ENCODE measurements at places on chromosomes 7 and 10. TPM values are rescaled to one million over a fixed set of nuclear protein-coding genes. Genes with fewer than 3 reads are reported as not detected.

- no peak for DNase-seq
These were observed 31.7 kb upstream of the FIGNL1 start for GRCh38 chr7:50481867-50482266.

DNA sequence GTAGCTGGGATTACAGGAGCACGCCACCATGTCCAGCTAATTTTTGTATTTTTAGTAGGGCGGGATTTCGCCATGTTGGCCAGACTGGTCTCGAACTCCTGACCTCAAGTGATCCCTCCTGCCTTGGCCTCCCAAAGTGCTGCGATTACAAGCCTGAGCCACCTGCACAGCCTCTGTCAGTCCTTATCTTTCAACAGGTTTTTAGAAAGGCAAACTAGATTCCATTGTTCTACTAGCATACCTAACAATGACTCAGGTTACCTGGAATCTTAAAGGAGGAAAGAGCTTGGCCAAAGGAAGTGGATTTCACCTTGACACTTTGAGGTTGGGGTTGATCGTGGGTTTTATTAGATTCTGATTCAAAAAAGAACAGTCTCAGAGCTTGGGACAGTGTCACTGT lies 3.2 kb downstream of the ABCC2 start:
- DNase-seq, result no peak

- DNase-seq, result no peak
These were observed 12.1 kb upstream of the PLAU start for GRCh38 chr10:73898730-73899410.

DNA sequence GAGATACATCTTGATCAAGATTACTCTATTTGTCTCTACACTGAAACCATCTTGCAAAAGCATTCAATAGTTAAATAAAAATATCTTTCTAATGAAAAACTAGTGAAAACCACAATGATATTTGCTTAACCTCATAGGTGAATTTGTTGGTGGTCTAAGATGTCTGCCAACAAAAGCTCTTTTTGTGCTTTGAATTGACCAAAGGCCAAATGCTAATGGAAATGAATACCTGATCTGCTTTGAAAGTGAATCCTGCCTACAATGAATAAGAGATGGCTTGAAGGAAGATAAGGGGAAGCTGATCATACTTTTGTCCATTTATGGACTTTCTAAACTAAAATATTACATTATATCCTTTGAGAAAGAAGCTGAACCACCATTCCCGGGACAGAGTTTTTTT lies 228.9 kb upstream of the ETV1 start:
- no peak for DNase-seq

DNA sequence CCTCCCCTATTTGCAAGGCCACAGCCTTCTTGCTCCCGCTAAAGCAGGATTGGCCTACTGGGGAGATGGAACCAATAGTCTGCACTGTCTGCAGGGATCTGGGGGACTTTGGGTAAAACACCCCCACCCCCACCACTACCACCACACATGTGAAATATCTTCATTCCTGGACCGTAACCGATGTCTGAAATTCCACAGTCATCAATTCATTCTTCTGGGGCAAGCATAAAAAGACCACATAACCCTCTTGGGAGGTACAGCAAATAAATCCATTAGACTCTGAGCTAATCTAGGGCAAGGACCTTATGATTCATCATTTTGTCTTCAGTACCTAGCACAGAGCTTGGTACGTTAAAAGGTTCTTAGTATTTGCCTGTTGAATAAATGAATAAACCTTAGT lies 307.8 kb downstream of the GPAM start:
- no peak for DNase-seq

GRCh38 chr7:114997487-114998404 lies 75.9 kb downstream of the MDFIC start:
- DNase-seq, result no peak

- no peak for DNase-seq
These were observed 22.2 kb upstream of the NRBF2 start for GRCh38 chr10:63110940-63111339.

DNA sequence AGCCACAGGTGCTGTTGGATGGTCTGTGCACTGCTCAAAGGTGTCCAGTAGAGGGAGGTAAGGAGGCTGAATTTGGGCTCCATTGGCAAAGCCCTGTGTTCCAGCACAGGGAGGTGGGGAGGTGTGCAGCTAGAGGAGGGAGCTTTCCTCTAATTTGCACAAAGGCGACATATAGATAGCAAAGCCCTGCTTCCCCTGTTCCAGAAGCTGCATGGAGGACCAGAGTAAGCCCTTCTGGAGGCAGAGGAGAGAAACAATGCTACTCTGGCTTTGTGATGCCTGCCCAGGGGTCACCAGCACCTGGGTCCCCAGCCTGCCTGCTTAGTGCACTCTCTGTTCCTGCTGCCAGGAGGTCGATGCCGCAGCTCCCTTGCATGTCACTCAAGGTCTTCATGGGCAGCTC lies 3.4 kb upstream of the ARHGAP22 start:
- DNase-seq, result no peak

DNA sequence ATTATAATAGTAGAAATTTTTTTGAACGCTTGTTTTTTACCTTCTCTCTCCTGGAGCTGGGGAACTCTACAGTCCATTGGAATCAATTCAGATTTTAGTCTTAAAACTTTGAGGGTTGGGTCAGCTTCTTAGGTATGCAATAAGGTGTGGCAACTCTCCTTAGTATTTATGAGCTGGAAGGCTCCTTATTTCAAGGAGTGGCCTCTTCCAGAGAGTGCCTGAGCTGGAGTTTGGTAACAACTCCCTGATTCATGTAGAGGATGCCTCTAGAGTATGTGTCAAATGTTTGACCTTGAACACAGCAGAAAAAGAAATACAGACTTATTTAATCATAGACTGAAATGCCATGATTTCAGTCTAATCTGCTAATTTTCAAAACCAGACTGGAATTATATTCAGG lies 11.1 kb downstream of the CDK14 start:
- no peak for DNase-seq

DNA sequence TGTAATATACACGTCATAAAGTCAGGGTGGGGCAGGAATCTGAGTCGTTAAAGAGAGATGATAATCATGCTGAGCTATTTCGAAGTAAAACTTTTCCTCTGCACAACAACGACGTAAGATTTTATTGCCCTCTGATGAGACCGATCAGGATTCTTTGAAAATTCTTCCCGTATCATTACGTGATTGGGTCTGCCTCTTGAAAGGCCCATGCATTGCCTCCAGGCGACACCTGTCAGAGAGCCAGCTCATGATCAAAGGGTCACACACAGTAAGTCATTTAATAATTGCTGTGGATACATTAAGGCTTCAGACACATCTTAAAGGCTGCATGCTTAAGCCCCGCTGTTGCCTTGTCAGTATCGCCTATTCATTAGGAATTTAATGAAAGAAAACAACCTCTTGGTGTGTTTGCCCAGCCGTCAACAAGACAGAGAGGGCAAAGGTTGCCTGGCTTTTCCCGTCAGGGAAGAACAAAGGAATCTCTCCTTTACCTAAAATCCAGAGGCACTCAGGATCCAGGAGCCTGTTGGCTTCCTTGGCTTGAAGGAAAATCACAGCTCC lies 189.0 kb upstream of the SH2B2 start:
- DNase-seq, result no peak

- DNase-seq, result peak; percentile 19
These were observed 448 bp downstream of the SEC24C start for GRCh38 chr10:73744664-73744975.

DNA sequence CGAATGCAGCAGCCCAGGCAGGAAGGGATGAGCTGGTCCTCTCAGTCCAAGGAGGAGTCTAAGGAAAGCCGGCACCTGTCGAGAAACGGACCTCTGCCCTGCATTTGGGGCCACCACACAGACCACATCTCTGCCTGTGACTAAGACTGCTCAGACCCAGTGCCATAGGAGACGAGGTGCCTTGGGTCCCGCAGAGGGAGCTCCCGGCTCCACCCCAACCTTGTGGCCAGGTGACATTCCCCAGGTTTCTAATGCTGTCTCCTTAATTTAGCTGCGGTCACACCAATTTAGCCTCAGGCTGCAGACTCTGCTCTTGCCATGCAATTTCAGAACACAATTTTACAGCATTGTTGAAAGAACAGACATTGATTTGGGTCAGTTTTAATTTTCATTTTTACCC lies 22.8 kb upstream of the CRHR2 start:
- DNase-seq, result no peak

DNA sequence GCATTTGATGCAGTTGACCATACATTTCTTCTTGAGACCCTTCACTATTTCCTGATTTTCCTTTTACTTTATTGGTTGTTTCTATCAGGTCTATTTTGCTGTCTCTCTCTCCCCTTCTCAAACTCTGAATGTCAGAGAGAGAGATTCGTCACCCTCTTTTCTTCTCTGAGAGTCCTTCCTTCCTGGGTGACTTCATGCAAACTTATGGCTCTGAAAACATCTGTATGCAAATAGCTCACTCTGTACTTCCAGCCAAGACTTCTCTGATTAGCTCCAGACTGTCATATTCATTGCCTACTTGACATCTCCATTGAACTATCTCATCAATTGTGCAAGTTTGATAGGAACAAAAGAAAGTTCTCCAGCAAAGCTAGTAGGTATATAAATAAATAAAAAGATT lies 191.7 kb upstream of the KLF6 start:
- no peak for DNase-seq

DNA sequence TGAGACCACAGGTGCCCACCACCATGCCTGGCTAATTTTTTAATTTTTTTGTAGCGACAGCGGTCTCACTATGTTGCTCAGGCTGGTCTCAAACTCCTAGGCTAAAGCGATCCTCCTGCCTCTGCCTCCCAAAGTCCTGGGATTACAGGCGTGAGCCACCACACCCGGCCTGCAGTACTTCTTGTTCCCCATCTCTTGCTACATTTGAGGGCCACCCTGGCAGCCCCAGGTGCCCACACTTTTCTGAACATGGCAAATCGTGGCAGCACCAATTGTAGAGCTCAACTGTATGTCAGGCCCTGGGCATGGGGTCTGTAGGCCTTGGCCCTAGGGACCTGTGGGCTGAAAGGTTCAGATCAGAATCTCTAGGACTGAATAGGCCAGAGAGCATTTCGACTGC lies 25.1 kb upstream of the LIMK1 start:
- DNase-seq, result no peak

- DNase-seq, result no peak
These were observed 4.4 kb downstream of the MYO3A start for GRCh38 chr10:25938405-25938804.

DNA sequence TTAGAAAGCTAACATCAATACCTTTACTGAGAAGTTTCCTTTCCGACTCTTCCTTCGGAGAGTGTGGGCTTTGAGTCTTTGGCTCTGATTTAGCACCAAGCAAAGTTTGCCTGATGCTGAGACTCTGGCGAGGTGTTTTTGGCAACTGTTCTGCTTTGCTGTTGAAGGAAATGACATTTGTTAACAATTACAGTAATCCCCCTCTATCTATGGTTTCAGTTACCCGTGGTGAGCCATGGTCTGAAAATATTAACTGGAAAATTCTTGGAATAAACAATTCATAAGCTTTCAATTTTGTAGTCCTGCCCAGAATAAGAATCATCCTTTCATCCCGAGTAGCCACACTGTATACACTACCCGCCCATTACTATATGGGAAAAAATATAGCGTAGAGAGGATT lies 126.3 kb downstream of the ARHGAP21 start:
- no peak for DNase-seq

GRCh38 chr10:123413353-123413752 lies 252.8 kb upstream of the GPR26 start:
- no peak for DNase-seq

GRCh38 chr10:69955897-69956740 lies 96.5 kb upstream of the MACROH2A2 start:
- DNase-seq, result no peak

GRCh38 chr7:1246160-1246870 lies 13.6 kb downstream of the UNCX start:
- no peak for DNase-seq

DNA sequence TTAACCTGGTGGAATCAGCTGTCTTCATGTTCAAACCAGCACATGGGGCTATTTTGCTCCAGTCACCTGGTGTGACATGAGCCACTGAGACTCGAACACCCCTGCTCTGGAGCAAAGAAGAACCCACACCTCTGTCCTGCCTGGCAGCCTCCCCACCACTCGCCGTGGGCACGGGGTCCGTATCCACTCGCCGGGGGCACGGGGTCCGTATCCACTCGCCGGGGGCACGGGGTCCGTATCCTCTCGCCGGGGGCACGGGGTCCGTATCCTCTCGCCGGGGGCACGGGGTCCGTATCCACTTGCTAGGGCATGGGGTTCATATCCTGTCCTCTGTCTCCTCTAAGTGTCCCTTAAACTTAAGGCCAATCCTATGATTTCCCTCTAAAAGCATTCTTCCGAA lies 558.7 kb downstream of the PTPRN2 start:
- DNase-seq, result no peak

- no peak for DNase-seq
These were observed 127.6 kb downstream of the OAT start for GRCh38 chr10:124291001-124291701.

GRCh38 chr7:85229544-85229943 lies 42.7 kb upstream of the SEMA3D start:
- no peak for DNase-seq

- DNase-seq, result no peak
These were observed 201.4 kb upstream of the AOAH start for GRCh38 chr7:36925691-36926090.

DNA sequence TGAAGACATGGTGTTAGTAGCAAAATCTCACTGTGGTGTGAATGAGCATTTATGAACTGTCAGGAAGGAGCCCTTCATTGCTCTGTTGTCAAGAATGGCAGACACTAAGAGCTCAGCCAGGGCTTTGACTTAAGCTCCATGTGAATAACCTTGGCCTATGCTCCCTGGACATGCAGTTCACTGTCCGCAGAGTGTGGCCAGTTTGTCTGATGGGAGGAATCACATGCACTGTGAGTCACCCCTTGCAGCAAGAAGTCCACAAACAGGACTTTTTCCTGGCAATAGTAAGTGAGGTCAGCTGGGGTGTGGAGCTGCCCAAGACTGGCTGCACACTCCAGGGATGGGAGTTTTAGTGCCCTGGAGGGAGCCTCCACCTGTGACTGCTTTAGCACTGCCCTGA lies 49.5 kb downstream of the ZNF37A start:
- DNase-seq, result no peak

DNA sequence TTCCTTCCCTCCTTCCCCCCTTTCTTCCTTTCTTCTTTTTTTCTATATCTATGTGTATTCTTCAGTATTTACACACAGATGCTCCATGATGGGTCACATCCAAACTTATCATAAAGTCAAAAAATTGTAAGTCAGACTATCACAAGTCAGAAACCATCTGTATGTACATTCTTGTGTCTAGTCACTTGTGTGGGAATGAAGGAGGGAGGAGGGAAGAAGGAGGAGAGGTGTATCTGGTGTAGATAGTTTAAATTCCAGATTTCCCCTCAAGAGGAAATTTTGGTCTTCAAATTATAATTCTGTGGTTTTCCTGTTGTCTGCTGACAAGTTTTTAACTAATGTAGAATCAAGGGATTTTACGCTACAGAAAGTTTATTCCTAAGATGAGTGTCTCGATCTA lies 287.2 kb downstream of the ETV1 start:
- DNase-seq, result no peak

GRCh38 chr10:93336110-93336509 lies 146.0 kb downstream of the MYOF start:
- no peak for DNase-seq

The ACHE gene
- total RNA-seq, result 5.1 TPM

The LIPK gene
- total RNA-seq, result not detected

The TMEM254 gene
- 10.7 TPM for total RNA-seq

The NUDT13 gene
- total RNA-seq, result 0.68 TPM

The CLRN3 gene
- total RNA-seq, result not detected

The CCL26 gene
- not detected for total RNA-seq

The AKR1D1 gene
- not detected for total RNA-seq

The HPSE2 gene
- 1.1 TPM for total RNA-seq

The GHRHR gene
- not detected for total RNA-seq

The MACROH2A2 gene
- 8.5 TPM for total RNA-seq

The PGAM2 gene
- 1.8 TPM for total RNA-seq

The GALNT17 gene
- 17.6 TPM for total RNA-seq

The TET1 gene
- total RNA-seq, result 4.0 TPM

The NRG3 gene
- 0.41 TPM for total RNA-seq

The MEIG1 gene
- not detected for total RNA-seq

All from thoracic aorta (tissue), 2 donors.